ENCODE measurements at places on chromosomes 6 and 20. TPM values are rescaled to one million over a fixed set of nuclear protein-coding genes. Genes with fewer than 3 reads are reported as not detected.

DNA sequence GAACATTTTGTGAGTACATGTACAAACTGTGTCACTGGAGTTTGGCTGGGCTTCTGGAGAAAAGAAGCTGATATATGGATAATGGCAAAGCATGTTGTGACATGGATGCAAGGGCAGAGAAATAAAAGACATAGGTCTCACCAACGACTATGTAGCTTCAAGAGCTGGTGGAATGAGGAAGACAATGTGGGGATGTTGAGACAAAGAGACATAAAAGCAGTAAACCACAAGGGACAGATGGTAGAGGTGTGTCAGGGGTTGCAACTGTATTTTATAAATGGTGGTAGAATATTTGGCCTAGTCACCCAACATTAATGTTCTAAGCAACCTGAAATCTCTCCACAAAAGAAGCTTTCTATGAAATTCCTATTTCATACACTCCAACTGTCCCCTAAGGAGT is 199.0 kb downstream of the KCNQ5 start:
- DNase-seq, result no peak

DNA sequence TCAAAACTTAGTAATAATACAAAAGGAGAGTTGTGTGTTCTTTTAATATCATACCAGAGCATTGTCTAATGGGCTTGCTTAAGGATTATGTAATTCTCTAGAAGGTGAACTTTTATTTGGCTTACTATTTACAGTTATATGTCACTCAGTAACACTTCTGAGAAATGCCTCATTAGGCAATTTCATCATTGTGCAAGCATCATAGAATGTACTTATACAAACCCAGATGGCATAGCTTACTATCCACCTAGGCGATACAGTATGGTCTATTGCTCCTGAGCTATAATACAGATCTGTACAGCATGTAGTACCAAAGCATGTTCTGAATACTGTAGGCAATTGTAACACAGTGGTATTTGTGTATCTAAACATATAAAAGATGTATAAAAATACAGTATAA is 340.1 kb downstream of the PHF3 start:
- DNase-seq, result no peak

The GSTA1 gene
- total RNA-seq, result not detected

DNA sequence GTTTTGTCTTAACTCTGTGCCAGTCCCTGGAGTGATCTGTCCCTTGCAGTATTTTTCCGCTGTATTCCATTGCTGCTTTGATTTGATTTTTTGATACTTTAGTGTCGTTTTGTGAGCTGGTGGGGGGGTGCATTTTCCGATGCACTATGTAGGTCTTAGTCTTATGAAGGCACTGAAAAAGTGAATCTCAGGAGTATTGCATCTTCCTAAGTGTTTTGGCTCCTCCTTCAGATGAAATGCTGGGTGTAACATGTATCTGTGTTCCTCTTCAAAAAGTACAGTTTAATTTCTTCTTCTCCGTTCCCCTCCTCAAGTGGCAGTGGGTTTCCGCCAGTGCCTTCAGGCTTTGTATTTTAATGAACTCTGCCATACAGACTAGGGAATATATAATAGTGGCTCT is 580.7 kb upstream of the GJE1 start:
- no peak for DNase-seq

The SLC17A1 gene
- not detected for total RNA-seq

The ILRUN gene
- 15.5 TPM for total RNA-seq

DNA sequence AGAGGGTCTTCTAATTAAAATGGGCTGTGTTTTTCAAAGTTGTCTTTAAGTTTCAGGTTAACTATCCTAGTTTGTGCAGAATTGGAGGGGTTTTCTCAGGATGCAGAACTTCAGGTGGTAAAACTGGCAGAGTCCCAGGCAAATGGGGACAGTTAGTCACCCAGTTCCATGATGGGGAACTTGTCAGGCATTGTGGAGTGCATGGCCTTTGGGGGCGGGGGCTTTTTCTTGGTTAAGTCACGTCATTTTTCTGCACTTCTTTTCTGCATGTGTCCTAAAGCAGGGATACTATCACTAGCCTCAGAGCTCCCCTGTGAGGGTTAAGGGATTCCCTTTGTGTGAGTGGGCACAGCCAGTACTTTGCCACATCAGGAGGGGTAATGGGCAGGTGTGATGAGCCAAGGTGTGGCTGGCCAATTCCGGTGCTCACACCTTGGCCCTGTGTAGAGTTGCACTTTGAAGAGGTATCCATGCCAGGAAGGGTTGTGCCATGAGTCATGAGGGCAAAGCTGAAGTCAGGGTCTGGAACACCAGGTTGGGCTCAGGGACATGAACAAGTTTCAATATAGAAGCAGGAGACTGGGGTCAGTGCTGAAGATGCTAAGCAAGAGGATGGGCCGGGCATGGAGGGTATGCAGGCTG is 126.0 kb upstream of the RREB1 start:
- DNase-seq, result no peak

GRCh38 chr20:56689318-56689717 is 60.2 kb downstream of the TFAP2C start:
- no peak for DNase-seq

GRCh38 chr20:61837200-61837599 is 228.5 kb downstream of the TAF4 start:
- DNase-seq, result no peak

The OR12D3 gene
- total RNA-seq, result not detected

The SLC35F1 gene
- 0.17 TPM for total RNA-seq

DNA sequence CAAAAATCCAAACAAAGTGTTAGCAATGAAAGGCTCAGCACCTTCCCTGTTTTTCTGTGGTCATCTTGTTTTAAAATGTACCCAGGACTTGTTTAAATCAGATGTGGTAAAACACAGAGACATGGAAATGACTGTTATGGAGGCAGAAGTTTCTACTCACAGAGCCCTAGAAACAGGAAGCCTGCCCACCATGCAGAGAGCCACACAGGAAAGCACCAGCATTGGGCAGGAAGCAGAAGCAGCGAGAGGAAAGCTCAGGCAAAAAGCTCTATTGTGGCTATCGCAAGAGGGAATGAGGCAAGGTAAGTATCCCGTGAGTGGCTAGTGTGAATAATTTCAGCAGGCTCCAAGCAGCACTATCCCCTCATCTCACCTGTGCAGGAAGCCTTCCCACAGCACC is 42.8 kb downstream of the GPR6 start:
- no peak for DNase-seq

GRCh38 chr6:117449549-117450439 is 24.1 kb upstream of the ROS1 start:
- peak; percentile 28 for DNase-seq

The SLC35D3 gene
- not detected for total RNA-seq

The AIF1 gene
- not detected for total RNA-seq

The ADGRB3 gene
- 2.3 TPM for total RNA-seq

Measured in NCI-H460 (cell line).